Right cardiac atrium (tissue), 5 donors: ENCODE measurements at places on chromosomes 16 and 17. TPM values are rescaled to one million over a fixed set of nuclear protein-coding genes. Genes with fewer than 3 reads are reported as not detected.

The TLCD3A gene
- 3.4 TPM for total RNA-seq

GRCh38 chr17:15480204-15480603 is 12.8 kb upstream of the CDRT4 start:
- DNase-seq: no peak

- no peak for DNase-seq
Measured at GRCh38 chr17:65771704-65772103, 210.3 kb upstream of the AXIN2 start.

GRCh38 chr16:466651-467050 is 41.2 kb downstream of the RAB11FIP3 start:
- no peak for DNase-seq

GRCh38 chr17:73693071-73693470 is 48.8 kb upstream of the SDK2 start:
- no peak for DNase-seq

- DNase-seq: peak; percentile 76
Measured at GRCh38 chr16:11232852-11233726, 22.9 kb downstream of the SOCS1 start.

DNA sequence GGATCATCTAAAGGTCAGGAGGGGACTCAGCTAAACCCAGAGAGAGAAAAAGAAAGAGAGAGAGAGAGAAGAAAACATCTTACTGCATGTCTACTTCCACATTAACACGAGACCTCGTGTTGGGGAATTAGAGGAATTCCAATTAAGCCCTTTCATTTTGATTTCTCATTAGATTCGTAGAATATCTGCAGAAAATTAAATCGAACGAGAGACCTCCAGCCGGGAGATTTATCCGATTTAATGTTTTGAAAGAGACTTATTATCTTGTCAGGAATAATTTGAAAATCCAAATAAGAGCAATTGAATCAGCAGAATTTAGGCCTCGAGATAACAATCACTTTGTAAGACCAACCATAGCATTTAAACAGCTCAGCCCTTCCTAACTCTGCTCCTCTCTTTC is 175.6 kb downstream of the ABCC12 start:
- DNase-seq: no peak

The ZDHHC1 gene
- total RNA-seq: 10.4 TPM

- no peak for DNase-seq
Measured at GRCh38 chr17:39073916-39074315, 77.5 kb downstream of the PLXDC1 start.

GRCh38 chr16:3691761-3692160 is 25.6 kb downstream of the TRAP1 start:
- peak; percentile 64 for DNase-seq

The SULT1A4 gene
- 3.3 TPM for total RNA-seq

DNA sequence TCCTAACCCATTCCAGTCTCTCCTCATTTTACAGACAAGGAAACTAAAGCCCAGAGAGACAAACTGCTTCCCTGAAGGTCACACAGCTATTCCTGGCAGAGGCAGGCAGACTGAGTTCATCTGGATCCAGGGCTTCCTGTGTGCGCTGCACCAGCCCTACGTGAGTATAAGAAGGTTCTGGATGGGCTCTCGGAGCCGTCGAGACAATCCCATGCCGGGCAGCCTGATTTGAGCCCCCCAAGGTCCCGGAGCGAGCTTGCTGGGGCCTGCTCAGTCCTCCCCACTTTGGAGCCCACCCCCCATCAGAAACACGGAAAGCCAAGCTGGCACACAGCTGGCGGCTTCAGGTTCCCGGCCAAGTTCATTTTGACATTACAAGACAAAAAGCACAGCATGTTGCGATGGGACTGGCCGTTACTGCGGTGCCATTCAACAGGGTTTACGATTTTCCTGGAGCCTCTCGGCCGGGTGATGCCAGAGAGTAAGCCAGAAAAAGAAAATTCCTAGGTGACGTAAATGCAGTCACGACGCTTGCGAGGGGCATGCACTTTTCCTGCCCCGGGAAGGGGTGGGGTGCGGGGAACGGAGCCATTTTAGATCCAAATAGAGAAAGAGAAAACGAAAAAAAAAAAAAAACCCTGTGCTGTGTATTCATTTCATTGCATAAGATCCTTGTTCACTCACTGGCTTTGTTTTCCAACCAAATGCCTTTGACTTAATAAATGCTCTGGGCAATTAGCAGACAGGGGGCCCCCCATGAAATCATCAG is 167.1 kb upstream of the FOXF1 start:
- peak; percentile 87 for DNase-seq

- DNase-seq: peak; percentile 94
Measured at GRCh38 chr16:2467528-2468232, 3.4 kb upstream of the NTN3 start.

- no peak for DNase-seq
Measured at GRCh38 chr16:86980644-86981043, 336.5 kb downstream of the C16orf95 start.

- no peak for DNase-seq
Measured at GRCh38 chr17:69067274-69068047, 6.7 kb upstream of the ABCA9 start.

The CCL4 gene
- 1.7 TPM for total RNA-seq

DNA sequence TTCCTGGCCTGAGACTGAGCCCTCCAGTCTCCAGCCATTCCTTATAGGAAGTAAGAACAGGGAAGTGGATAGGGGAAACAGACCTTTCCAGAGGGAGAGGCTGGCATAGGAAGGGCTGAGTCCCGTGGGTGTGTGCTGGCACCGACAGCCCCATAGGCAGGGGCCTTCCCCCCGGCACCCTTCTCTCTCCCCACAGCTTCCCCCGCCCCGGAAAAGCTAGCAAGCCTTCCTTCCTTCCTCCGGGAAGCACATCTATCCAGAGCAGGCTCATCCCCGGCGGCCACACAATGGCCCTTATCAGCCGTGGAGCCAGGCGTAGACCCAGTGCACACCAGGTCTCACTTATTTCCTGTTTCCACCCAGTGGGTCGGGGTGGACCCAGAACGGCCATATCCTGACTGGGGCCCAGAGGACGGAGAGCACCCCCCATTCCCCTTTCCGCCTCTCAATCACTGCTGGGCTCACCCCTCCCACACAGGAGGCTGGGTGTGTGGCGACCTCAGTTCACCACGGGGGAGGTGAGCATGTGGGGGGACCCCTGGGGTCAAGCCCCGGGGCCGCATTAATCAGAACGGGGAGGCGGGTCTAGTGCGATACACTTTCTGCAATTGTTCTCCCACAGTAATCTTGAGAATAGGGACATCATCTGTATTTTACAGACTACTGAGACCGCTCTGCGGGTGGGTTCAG is 950 bp upstream of the MYO1C start:
- peak; percentile 88 for DNase-seq

The SMPD3 gene
- 0.17 TPM for total RNA-seq

GRCh38 chr16:12995721-12996372 is 94.4 kb downstream of the SHISA9 start:
- no peak for DNase-seq
